ENCODE measurements at places on chromosomes 12 and 14.

GRCh38 chr12:122982963-122983788, 2.7 kb downstream of the ARL6IP4 start:
- no peak for DNase-seq

DNA sequence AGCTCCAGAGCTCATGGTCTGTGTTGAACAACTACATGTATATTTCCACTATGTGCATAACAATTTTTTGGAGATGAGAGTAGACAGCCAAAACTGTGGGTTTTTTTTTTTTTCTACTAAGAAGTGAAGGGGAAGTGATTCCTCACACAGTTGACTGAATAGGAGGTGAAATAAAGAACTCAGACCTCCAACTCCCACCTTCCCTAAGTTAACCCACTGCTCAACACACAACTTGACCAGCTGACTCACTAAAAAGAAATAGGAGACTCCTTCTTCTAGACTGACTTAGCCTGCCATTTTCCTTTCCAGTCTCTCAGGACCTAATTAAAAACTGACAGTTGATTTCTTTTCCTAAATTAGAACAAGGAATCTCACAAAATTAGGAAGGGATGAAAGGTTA, 1.7 kb downstream of the M6PR start:
- DNase-seq: no peak

DNA sequence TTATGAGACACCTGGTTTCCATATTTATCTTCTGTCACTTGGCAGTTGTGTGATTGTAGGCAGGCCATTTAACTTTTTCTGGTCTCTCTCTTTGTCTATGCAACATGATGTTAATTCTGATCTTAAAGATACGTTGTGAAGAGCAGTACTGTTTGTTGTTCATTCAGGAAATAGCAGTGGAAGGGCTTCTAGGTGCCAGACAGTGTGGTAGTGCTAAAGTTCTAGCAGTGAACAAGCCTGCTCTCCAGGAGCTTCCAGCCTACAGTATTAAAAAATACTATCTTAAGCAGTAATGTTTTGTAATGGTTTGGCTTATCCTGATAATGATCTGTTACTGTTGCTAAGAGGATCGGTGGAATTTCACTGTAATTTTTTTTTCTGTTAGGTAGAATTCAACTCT, 15.2 kb downstream of the NAA30 start:
- no peak for DNase-seq

DNA sequence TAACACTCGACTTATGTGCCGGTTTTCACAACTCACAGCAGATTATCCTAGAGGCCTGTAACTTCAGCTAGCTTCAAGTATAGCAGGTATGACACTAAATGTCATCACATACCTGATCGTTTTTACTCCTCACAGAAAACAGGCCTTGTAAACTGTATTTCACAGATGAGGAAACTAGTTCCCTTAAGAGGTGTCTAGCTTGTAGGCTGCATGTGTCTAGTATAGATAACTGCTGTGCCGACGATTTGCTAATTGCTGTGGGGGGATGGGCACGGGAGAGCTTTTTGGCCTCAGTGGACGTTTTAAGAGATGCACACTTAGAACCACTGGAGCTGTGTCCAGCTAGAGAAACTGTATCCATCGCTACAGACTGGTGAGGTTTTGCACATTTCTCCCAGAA, 78.8 kb downstream of the PAPOLA start:
- no peak for DNase-seq

- no peak for DNase-seq
Observed at GRCh38 chr14:40760704-40761103, 846.0 kb upstream of the LRFN5 start.

DNA sequence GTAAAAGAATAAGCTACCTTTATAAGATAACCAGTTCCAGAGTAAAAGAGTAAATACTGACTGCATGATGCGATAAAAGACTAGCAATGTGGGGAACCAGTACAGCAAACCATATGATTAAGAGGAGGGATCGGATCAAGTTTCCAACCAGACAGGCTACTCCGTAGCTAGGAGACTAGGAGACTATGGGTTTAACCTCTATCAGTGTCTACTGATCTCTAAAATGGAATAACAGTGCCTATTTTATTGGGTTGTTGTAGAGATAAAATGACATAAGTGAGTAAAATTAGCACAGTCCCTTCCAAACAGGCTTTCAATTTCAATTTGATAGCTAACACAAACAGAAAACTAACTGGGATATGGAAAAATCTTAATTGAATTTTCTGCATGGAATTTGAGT, 76.0 kb downstream of the PAWR start:
- DNase-seq: no peak

DNA sequence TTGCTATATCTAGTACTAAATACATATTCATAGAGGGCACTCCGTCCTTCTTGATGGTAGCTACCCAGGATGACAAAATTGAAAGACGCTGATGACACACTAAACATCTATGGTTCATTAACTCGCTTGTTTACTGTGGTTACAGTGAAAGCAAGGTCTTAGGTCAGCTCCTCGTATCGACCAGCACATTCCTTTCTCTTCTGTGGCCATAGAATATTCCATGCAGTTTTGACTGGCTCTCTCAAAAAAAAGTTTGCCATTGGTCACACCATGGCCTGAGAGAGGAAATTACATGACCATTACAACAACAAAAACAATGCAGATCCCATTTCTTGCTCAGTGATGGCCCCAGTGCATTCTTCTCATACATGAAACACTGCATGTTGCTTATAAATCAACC, 411.4 kb upstream of the SOX5 start:
- DNase-seq: no peak

DNA sequence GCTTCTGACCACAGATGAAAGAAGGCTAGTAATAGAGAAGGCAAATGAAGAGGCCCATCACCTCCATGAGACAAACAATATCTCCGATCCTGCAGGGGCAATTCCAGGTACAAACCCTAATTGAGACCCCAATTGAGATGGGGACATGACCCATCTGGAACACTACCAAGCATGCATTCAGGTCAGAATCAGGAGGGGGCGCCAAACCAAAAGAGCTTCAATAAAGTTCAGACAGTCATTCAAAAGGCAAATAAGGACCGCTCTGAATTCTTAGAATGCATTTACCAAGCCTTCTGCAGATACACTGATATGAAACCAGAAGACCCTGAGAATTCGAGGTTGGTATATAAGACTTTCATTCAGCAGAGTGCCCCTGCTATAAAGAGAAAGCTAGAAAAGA, 10.2 kb upstream of the EDDM3B start:
- DNase-seq: peak; percentile 27

GRCh38 chr12:45305907-45306306, 90.0 kb downstream of the ANO6 start:
- DNase-seq: no peak

DNA sequence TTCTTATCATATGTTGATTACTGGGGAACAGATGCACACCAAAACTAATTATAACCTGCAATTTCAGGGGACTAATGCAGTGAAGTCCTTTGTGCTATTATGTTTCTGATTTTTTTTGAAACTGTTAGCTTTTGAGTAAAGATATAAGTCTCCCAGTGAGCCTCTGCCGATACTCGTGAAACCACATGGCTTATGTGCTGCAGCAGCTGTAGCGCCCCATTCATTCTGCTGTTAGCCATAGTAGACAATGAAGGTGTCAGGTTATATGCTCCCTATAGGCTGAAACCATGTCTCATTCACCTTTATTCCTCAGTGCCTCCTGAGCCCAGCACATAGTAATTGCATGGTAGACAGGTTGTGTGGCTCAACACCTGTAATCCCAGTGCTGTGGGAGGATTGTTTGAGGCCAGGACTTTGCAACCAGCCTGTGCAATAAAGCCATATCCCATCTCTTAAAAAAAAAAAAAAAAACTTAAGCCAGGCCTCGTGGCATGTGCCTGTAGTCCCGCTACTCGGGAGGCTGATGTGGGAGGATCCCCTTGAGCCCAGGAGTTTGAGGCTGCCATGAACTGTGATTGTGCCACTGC, 25.0 kb downstream of the GOLGA5 start:
- no peak for DNase-seq

GRCh38 chr12:50065726-50066310, 8.4 kb downstream of the ASIC1 start:
- DNase-seq: no peak

DNA sequence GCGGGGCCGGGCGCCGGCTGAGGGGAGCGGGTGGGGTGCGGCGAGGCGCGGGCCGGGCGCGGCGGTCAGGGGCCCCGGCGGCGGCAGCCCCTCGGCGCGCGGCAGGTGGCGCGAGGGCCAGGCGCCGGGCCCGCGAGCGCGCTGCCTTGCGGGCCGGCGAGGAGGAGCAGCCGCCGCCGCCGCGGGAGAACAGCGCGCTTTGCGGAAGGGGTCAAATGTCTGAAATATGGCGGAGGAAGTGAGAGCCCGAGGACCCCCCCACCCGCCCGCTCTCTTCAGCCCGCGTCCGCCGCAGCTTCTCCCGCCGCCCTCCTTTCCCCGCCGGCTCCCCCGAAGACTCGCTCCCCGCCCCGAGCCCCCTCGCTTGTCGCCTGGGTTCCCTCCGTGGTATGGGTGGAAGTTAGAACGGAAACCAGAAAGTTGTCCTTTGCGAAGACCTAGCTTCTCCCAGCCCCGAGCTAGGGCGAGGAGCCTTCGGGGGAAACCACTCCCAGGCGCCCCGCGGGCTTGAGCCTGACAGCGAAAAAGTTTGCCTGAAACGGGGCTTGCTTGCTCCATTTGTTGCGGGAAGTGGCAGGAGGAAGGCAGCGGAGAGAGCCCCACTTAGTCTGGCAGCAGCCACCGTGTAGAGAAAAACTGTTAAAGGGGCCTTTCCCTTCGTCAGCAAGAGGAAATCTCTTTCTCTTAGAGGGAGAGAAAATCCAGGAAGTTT, 551 bp downstream of the RAP1B start:
- peak; percentile 58 for DNase-seq

DNA sequence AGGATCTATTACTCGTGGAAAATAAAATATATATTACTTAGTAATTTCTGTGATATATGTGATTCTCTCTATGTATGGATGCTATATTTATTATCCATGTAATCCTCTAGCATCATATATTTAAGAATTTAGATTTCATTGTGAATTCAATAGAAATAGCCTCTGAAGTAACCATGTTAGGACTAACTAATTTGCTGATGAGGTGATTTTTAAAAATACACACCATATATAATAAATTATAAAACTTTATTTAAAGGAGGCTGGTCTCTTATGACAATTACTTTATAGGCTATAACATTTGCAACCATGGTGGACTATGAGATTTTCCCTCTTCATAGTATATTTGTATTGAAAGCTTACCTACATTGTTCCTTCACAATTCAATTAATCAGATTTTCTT, 424.9 kb upstream of the MGAT4C start:
- no peak for DNase-seq

GRCh38 chr12:81128930-81129554, 51.2 kb downstream of the ACSS3 start:
- DNase-seq: peak; percentile 34

- DNase-seq: no peak
Observed at GRCh38 chr12:105968025-105968424, 170.7 kb downstream of the NUAK1 start.

GRCh38 chr12:2013527-2014223, 9.4 kb upstream of the DCP1B start:
- DNase-seq: no peak

DNA sequence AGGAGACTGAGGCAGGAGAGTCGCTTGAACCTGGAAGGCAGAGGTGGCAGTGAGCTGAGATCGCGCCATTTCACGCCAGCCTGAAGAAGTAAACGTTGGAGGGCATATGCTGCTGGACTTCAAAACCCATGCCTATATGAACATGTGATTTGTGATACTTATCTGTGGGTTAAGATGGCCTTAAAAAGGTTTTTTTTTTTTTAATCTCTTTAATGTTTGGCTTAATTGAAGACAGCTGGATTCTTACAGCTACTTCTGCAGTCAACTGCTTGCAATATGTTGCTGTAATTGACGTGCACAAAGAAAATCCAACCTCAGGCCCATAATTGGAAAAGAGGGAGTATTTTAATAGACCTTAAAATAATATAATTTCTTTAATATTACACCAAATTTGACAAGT, 1.5 kb upstream of the B3GNT4 start:
- DNase-seq: no peak

GRCh38 chr12:76413121-76413520, 64.9 kb upstream of the BBS10 start:
- no peak for DNase-seq

- no peak for DNase-seq
Observed at GRCh38 chr14:79279645-79280597, 931.4 kb downstream of the DIO2 start.

GRCh38 chr12:69275471-69275891, 36.1 kb downstream of the CPSF6 start:
- DNase-seq: no peak

DNA sequence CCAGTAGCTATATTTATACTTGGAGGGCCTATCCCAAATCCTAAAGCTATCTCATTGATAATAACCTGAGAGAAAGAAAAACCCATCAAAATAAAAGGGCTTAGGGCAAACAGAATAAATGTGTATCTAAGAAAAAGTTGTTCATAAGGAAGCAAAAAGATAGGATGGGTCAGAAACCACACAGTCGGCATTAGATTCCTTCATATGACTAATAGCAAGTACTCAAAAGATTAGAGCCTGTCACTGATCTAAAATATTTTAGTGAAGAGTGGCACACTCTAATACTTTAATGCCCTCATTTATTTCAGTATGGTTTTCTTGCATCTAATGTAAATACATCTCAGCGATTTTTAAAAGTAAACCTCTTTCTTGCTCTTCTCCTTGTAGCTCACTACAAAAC, 17.1 kb upstream of the NAV3 start:
- DNase-seq: no peak

- DNase-seq: no peak
Observed at GRCh38 chr12:26680727-26681455, 152.1 kb downstream of the ITPR2 start.

DNA sequence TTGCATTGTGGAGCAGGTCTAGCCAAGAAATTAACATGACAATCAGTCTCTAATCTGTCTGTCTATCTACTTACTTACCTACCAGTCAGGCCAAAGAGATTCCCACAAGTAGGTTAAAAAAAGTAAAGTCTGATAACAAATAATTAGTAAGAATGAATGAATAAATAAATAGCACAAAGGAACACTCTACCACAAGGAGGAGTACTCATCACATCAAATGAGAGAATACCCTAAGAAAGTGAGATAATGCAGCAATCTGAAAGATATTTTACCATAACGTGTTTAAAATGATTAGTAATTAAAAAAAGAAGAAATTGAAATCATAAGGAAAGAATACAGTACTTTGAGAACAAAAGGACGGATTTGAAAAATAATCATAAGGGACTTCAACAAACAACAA, 187.2 kb downstream of the SYNE2 start:
- no peak for DNase-seq

DNA sequence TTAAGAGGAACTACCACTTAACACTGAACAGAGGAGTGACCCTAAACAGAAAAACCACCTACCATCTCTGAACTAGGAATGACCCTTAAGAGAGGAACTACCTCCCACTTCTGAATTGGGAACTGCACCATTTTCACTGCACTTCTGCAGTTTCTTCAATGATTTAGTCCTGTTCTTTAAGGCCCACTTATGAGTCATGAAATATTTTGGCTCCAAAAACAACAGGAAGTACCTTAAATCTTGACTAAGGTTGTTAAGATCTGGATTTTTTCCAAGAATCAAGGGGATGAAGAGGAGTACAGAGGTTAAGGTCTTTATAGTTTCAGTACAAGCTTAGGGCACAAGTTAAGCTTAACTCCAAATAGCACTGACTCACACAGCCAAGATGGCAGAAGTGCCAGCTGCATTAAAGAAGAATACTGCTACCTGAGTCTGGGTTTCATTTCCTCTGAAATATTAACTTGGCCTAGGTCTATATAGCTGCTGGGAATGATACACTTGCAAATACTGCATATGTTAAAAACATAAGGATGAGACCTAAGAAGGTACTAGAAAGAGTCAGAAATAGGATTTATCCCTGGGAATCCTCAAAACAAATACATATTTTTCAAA, 4.2 kb downstream of the NPC2 start:
- peak; percentile 71 for DNase-seq
